ENCODE measurements at places on chromosomes 2 and 18.

DNA sequence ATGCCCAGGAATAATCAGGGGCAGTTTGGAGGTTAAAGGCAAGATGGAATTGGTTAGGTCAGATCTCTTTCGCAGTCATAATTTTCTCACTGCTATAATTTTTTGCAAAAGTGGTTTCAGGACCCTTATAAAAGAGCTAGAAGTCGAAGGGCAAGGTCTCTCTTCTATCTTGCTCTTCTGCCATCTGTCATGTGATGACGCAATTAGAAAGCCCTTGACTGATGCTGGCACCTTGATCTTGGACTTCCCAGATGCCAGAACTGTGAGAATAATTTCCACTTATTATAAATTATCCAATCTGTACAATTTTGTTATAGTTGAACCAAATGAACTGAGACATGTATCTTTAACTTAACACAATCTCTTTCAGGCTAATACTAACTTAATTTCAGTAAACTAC lies 6.3 kb upstream of the RALBP1 start:
- DNase-seq, result no peak

- no peak for DNase-seq
Measured at GRCh38 chr2:239165206-239165831, 235.5 kb downstream of the HDAC4 start.

DNA sequence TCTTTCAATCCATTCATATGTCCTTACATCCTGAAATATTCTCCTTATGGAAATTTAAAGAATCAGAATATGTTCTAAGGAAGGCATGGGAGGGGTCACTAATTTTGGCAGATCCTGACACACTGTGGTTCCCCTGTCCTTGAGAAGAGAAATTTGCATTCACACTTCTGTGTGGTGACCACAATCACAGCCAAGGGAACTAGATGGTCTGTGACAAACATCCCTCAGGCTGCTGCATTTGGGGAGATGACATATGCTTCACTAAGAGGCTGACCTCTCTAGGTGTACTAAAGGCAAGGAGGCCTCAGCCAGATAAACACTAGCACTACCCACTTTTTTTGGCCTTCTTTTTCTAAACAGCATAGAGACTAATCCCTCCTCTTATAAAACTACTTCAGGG lies 129.6 kb downstream of the MREG start:
- DNase-seq, result no peak

GRCh38 chr18:32289483-32290075 lies 99.7 kb downstream of the MEP1B start:
- DNase-seq, result peak; percentile 70

DNA sequence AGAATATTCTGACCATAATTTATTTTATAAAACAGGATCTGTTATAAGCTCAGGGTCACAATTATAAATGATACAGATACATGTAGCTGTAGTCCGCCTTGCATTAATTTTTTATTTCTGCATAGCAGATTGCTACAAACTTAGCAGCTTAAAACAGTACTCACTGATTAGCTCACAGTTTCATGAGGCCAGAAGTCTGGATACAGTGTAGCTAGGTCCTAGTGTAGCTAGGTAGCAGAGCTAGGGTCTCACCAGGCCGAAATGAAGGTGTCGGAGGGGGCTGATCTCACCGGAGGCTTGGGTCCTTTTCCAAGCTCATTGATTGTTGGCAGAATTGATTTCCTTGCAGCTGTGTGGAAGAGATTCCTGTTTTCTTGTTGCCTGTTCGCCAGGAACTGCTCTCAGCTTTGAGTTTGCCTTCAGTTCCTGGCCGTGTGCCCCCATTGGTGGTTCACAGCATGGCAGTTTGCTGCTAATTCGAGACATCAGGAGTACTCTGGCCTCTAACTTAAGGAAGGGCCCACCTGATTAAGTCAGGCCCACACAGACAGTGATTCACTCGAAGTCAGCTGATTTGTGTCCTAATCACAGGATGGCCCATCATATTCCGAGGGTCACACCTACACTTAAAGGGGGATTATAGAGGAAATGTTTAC lies 18.4 kb downstream of the NAPG start:
- no peak for DNase-seq

DNA sequence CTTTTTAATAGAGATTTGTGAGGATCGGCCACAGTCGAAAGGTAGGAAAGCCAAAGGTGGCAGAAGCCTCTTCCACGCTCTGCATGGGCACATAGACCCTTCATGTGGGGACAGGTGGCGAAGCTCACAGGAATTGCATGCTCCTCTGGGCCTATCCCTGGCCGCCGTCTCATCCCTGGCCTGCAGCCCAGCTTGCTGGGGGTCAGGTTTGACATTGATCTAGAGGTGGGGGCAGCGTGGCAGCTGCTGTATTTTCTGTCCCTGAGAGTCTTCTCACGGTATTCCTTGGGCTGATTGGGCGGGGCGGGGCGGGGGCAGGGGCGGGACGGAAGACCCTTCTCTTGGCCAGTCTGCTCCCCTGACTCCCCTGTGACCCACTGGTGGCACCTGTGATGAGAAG lies 48.9 kb downstream of the STK25 start:
- no peak for DNase-seq

DNA sequence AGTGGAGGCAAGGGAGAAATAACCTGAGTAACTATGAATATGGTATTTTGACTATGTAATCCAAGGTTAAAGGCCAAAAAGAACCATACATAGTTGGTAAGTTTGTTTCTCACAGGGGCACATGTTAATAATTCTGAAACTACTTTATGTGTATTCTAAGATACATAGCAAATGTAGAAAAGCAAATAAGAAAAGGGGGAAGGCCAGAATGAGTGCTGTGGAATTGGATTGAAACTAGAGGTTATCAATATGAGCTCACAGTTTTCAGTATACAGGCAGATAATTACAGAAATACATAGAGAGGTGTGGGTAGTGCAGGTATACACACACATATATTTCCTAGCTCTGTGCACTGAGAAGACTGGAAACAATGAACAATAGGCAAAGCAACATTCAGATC lies 13.7 kb downstream of the INO80C start:
- no peak for DNase-seq

- no peak for DNase-seq
Measured at GRCh38 chr18:57004366-57005121, 142.3 kb upstream of the BOD1L2 start.

- no peak for DNase-seq
Measured at GRCh38 chr2:173311844-173312606, 42.6 kb upstream of the CDCA7 start.

DNA sequence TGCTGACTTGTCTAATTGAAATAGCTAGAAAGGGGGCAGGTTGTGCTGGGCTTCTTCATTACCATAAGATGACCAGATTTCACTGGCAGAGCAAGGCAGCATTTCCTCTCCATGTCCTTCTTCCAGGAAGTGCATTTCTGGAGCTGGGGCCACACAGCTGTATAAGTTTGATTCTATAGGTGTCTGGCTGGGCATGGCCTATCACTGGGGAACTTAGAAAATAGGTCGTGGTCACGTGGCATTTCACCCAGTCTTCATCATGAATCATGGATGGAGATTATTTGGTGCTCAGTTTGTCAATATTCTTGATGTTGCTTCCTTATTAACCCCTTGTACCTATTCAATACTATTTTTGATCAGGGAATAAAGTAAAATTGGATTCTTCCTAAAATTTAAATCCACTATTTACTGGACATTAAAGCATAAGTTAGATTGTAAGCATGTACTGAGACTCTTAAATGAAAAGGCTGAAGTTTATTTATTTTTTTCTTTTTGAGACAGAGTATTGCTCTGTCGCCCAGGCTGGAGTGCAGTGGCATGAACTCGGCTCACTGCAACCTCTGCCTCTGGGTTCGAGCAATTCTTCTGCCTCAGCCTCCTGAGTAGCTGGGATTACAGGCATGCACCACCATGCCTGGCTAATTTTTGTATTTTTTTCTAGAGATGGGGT lies 49.5 kb upstream of the TMEM87B start:
- DNase-seq, result no peak

DNA sequence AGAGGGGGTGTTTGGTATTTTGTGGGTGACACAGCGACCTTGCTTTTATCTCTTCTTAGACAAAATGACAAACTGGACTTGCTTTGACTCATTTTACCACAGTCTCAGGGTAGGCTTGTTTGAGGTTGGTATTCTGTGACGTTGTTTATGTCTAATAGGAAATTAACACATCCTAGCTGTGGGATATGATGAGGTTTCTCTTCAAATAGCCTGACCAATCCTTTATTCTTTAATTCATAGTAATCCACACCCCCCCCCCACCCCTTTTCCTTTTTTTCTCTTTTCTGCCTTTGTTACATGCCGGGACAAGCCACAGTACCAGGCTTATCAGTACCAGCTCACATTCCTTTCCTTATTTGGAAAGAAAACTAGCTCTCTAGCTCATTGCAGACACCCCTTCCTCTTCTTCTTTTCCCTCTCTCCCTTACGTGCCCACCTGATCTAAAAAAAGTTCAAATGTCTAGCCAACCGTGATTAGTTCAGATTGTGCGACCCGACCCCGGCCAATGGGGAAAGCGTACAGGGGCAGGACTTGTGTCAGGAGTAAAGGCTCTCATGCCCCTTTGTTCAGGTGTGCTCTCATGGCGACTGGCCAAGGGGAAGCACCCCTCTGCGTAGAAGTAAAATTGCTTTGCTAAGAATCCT lies 52.2 kb upstream of the PTPRM start:
- no peak for DNase-seq

DNA sequence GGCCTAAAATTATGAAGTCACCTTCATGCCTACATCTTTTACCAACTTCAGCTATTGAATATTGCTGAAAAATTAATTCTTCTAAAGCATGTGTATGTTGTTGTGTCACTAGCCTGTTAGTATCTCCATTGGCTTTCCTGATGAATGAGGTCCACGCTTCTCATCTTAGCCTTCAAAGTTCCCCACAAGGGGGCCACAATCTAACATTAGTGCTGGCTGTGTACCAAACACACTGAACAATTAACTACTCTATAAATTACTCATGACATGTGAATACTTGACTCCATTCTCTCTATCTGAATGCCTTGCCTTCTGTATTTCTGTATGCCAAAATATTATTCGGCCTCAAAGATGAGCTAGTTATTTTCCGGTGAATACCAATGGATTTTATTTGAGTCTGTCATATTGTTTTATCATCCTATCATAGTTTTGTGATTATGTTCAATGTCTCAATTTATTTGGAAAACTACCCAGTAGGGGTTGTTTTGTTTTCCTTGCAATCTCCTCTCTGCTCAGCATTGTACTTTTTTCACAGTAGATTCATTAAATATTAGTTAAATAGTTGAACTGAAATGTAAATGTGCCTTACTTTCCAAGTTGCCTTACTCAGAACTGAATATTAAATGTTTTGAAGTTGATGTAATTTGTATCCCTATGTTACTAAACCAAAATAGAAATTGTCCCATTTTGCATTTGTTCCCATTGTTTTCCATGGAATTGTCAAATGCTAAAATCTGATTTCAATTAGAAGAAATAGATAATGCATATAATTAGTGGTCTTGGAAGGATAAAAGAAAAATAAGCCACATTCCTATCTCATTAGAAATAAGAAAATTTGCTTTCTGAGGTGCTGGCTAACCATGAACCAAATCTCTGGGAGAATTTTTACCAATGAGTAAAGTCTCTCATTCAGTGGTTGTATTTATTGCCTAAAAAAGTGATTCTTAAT lies 208.4 kb upstream of the COL3A1 start:
- no peak for DNase-seq

GRCh38 chr2:150371044-150371818 lies 116.2 kb downstream of the RND3 start:
- no peak for DNase-seq

DNA sequence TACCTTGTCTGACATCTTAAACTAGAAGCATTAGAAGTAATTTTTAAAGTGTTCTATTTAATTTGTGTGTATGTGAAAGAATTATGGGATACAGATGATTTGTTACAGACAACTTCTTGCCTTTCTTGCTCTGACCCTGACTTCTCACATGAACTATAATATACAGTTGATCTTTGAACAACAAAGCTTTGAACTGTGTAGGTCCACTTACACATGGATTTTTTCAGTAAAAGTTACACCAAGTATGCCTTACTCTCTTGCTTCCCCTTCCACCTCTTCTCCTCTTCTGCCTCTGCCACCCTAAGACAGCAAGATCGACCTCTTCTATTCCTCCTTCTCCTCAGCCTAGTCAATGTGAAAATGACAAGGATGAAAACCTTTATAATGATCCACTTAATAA lies 42.2 kb downstream of the SLC40A1 start:
- no peak for DNase-seq

DNA sequence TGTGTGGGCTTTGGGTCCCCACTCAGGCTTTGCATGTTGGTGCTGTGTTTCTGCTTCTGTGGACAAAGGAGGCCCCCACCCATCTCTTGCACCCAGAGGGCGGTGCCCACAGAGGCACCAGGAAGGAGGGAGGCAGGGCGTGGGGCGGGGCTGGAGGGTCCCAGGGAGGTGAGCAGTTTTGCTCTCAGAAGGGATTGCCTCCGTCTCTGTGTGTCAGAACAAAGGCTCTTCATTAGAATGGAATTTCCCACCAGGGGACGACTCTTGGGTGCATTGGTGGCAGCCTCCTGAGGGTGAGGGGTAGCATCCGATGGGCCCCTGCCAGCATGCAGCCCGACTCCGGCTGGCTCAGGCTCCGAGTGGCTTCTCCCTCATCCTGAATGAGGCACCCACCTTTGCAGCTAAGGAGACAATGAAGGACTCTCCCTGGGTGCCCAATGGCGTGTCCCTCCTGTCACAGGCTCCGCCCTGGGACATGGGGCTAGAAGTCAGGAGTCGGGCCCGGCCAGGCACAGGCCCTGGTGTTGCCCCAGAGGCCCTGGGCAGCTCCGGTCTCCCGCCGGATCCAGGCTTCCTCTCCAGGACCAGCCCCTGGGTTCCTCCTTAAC lies 7.0 kb upstream of the ERFE start:
- DNase-seq, result no peak

GRCh38 chr18:75221897-75222296 lies 11.3 kb downstream of the TSHZ1 start:
- DNase-seq, result no peak

- no peak for DNase-seq
Measured at GRCh38 chr2:220703279-220703678, 868.8 kb downstream of the EPHA4 start.

GRCh38 chr2:121069434-121069969 lies 215.5 kb downstream of the TFCP2L1 start:
- DNase-seq, result no peak

DNA sequence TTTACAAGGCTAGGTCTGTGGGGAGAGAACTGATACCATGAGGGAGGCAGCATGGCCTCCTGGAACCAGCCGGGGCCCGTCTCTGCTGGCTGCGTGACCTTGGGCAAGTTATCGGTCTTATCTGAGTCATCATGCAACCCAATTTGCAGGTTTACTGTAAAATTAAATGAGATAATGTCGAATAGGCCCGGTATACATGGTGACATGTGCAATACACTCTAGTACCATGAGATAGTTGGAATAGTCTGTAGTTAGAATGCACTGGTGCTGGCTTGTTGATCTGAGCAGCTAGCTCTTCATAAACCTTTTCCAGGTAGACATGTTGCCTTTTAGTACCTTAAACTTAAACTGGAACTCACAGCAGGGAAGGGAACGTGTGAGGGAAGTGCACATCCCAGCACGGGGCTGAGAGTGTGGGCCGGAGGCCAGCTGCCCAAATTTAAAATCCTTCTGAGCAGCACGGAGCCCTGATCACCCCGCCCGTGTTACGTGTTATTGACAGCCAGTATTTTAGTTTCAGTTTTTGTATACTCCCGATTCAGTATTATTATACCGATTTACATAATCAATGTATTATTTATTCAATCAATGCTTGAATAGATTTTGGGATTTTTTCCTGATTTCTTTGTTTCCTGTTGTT lies 72.4 kb upstream of the HS6ST1 start:
- no peak for DNase-seq

GRCh38 chr2:129936334-129936934 lies 43.0 kb upstream of the RAB6C start:
- DNase-seq, result peak; percentile 53

All from SK-N-SH (cell line).